ENCODE measurements at places on chromosomes 7 and 10.

- DNase-seq = peak; percentile 52
Measured at GRCh38 chr10:69492091-69492745, 41.0 kb downstream of the TSPAN15 start.

- DNase-seq = no peak
Measured at GRCh38 chr10:7872041-7872442, 53.7 kb downstream of the TAF3 start.

- DNase-seq = no peak
Measured at GRCh38 chr10:89367529-89367928, 10.3 kb upstream of the IFIT1B start.

DNA sequence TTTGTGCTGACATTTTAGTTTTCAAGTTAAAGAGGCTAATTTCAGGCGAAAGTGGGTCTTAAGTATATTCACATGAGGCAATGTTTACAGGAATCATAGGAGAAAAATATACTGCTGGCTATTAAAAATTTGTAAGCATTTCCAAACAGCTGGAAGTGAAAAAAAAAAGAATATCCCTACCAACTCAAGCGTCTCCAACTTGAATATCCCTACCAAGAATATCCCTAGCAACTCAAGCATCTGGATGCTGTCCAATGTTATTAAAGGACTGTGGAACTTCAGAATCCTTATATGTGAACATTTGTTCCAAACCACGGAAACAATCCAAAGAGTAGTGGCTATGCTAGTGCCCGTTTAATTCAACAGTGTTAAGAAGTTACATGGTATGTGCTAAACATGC is 1303.0 kb downstream of the GATA3 start:
- DNase-seq = no peak

DNA sequence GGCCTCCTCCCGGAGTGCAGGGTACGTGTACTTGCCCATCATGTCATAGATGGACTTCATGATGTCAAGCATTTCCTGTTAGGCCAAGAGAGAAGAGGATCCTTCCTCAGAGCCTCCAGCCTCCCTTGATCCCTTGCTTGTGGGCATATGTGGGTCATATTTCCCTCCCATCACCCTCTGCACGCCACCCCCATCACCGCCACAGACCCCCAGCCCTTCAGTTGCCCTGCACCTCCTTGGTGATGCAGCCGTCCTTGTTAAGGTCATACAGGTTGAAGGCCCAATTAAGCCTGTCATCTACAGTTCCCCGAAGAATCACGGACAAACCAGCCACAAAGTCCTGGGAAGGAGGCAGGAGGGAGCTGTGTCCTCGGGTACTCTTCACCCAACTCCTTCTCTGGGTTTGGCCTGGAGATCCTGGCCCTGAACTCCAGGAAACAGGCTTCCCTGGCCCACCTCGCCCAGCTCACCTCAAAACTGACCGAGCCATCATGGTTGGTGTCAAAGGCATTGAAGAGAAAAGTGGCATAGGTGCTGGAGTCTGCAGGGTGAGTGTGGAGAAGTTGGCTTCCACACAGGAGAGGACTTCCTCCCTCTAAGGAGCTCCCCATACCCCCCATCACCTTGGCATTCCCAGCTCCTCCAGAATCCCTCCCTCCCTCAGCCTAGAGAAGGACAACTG is 9.8 kb upstream of the OGA start:
- DNase-seq = no peak

DNA sequence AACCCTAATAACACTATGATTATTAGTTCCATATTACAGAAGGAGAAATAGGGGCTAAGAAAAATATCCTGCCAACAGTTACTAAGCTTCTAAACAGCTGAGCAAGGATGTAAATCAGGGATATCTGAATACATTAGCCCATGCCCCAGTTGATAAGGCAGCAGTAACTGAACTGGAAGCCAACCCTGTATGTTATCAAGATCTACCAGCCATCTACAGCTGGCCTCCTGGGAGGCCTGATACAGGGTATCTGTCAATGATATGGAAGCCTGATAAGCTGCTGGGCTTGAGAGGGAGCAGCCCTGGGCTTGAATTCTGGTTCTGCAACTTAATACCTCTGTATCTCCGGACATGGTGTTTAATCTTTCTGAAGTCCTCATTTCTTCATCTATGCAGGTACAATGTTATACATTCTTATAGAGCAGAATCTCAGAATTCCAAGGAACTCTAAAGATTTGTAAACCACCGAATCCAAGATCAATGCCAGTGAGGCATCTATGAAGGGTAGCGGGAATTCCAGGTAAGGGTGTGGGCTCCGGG is 37.9 kb upstream of the AFAP1L2 start:
- no peak for DNase-seq

- no peak for DNase-seq
Measured at GRCh38 chr7:101094791-101095375, 9.6 kb downstream of the TRIM56 start.

DNA sequence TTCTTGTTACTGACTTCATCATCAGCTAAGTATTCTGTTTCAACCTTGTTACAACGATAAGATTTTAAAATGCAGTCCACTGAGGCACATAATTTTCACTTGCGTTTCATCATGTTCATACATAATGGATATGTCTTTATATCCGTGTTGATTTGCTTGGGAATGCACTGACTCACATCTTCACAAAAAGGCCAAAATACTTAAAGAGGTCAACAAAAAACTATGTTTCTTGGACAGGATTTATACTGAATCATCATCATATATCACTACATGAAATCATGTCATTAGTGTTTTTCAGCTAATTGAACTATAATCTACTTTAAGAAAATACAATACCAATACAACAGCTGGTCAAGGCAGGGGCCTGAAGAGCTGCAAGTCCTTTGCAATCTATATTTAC is 324.5 kb upstream of the KLF6 start:
- no peak for DNase-seq

DNA sequence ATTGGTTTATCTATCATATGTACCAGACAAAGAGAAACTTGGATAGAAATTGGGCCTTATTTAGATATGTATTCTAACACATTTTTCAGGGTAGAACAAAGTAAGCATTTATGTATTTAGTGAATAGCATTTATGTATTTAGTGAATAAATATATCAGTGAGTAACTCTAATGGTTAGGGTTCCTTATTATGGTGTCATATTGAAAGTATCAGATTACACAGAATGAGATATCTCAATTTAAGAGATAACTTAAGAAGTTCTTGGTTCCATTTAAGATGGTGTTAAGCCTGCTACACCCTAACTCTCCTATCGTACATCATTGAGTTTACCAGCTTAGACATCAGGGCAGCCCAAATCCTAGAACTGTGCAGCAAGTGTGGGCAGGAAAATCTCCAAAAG is 35.9 kb upstream of the DMTF1 start:
- no peak for DNase-seq

DNA sequence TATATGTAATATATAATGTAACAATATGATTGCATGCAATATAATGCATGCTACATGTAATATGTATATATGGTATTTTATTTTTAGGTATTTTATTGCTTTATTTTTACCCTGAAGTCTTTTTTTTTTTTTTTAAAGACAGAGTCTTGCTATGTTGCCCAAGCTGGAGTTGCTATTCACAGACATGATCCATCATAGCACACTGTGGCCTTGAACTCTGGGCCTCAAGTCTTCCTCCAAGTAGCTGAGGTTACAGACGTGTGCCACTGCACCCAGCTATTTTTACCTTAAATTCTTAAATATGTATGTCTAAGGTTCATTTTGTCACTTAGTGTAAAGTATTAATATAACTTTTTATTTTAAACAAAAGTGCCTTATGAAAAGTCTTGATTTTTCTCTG is 47.1 kb downstream of the MKLN1 start:
- DNase-seq = no peak

DNA sequence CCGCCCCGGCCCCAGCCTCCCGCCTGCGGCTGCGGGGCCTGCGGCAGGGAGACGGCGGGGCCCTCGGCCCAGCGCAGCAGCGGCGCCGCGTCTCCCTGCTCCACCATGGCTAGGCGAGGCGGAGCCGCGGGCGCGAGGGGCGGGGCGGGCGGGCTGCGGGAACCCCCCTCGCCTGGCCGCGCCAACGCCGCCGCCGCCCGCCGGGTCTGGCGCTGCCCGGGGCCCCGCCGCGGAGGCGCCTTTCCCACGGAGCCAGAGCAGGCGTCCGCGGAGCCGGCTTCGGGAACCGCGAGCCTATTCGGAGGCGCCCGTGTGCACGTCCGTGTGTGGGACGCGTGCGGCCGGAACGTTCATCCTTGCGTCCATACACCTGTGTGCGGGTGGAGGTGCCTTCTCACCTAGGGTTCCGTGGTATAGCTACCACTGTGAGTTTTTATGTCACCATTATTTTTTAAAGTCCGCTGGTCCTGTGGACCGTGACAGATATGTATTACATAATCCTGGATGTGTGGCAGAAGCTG is at the start of gene DENND11:
TSS of gene DENND11 (minus strand) at position 120 of the 521 bp plus-strand sequence. CDS start at position 107, 13 bp downstream.
- DNase-seq = no peak

GRCh38 chr7:34011696-34012095 is 106.4 kb downstream of the BMPER start:
- DNase-seq = no peak

GRCh38 chr10:50624866-50625501 is 1.2 kb upstream of the SGMS1 start:
- peak; percentile 79 for DNase-seq

GRCh38 chr7:112302566-112302965 is 96.1 kb downstream of the ZNF277 start:
- DNase-seq = no peak

- DNase-seq = no peak
Measured at GRCh38 chr7:132213583-132213982, 362.7 kb downstream of the PLXNA4 start.

DNA sequence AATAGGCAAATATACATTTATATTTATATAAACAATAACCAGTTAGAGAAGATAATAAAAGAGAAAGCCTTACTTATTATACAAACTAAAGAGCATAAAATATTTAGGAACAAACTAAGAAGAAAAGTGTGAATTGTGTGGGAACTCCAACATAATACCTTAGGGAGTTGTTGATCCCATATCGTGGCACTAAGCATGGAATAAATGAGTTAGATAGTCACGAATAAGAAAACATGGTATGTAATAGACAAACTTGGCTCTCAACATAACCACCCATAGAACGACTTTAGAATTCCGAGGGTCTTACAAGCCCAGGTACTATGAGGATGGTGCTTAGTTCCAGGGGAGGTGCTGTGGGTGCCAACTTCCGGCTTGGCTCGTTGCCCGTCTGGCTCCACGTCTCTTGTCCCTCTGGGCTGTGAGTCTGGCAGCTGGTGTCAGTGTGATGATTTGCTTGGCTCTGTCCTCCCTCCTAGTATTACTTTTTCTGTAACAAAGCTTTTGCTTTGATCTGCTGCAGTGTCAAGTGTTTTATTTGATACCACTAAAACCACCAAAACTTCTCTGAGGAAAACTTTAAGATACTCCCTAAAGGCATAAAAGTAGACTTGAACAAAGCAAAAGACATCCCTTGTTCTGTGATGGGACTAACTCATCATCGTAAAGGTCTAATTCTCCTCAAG is 9.5 kb upstream of the RBM20 start:
- no peak for DNase-seq

GRCh38 chr7:50988465-50988864 is 205.8 kb upstream of the GRB10 start:
- no peak for DNase-seq

DNA sequence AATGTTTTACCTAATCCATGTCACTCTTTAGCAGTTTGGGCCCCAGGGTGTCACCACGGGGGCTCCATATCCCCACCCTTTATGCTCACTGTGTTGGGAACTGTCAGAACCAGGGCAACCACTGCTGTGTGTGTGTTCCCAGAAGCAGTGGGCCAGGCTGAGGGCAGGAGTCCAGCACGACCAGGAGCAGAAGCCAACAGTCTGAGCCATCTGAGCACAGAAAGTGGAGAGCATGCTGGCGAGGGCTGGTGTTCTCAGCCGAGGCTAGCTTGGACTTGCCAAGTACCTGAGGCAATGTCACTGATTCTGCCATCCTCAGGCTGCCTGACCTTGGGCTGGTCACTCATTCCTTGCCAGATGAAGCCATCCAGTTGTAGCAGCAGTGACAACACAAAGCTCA is 285.0 kb downstream of the BMPER start:
- DNase-seq = peak; percentile 48

All from anterior cingulate cortex (tissue), 58 donors.